Activated CD4-positive, CD25-positive, alpha-beta regulatory T cell treated with anti-CD3 and anti-CD28 coated beads, Interleukin-2, amount 50 U/mL, for 72 hours (primary cell): ENCODE measurements at places on chromosomes 3 and 15.

DNA sequence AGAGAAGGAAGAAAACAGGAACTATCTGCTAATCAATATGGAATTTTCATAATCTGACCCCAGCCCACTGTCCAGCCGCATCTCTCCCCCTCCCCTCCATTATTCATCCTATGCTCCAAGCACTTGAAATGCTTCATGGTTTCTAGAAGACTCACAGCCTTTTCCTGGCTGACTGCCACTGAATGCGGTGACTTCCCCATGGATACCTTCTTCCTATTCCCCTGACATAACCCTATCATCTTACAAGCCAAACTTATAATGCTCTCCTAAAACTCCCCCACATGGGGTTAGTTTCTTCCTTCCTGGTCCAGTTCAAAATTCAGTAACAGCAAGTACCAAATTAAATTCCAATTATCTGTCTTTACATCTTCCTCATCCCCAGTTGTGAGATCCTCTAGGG lies 31.2 kb upstream of the PTX3 start:
- DNase-seq, result no peak

DNA sequence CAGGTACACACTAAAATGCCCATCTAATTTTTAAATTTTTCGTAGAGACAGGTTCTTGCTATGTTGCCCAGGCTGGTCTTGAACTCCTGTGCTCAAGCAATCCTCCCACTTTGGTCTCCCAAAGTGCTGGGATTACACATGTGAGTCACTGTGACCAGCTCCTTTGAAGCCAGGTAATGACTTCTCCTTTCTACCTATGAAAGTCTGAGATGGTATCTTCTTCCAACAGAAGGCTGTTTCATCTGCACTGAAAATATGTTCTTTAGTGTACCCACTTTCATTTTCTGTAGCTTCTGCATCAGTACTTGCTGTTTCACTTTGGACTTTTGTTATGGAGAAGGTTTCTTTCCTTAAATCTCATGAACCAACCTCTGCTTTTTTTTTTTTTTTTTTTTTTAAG lies 8.8 kb downstream of the OIP5 start:
- DNase-seq, result no peak

DNA sequence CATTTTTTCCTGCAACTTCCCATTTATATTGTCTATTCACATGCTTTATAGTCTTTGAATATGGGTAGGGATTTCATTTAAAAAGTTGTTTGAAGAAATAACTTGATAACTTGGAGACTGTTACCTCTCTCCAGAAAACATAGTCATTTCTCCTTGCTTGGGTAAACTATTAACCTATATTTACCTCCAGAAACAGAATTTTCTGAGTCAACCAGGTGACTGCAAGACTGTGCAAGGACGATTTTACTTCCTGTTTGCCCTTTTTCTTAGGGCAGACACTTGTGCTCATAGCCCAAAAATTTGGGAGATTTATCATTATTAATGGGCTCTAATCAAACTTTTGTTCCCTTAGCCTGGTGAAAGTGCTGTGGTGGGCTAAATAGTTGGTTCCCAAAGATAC lies 14.3 kb upstream of the MOBP start:
- no peak for DNase-seq

GRCh38 chr3:40546816-40547215 lies 22.1 kb downstream of the ZNF621 start:
- DNase-seq, result no peak

DNA sequence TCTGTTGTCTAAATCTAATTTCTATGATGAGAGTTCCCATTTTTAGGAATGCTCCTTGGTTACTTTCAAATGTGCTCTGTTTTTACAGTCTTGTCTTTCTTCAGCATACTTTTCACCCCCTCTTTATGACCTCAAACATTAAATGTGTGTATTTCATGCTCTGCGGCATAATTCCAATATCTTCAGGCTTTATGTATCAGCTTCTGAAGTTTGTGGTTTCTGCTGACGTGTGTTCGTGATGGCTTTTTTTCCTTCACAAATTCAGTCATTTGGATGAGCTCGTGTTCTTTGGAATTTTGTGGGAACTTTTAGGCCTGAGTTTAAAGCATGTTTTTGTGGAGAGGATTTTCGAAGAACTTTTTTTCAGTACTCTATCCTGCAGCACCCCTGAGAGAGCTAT lies 97.7 kb upstream of the CHRNA7 start:
- DNase-seq, result no peak

- DNase-seq, result no peak
Observed at GRCh38 chr15:64502151-64502550, 41.8 kb downstream of the ZNF609 start.

GRCh38 chr15:40252438-40253166 lies 13.7 kb downstream of the PAK6 start:
- DNase-seq, result no peak

DNA sequence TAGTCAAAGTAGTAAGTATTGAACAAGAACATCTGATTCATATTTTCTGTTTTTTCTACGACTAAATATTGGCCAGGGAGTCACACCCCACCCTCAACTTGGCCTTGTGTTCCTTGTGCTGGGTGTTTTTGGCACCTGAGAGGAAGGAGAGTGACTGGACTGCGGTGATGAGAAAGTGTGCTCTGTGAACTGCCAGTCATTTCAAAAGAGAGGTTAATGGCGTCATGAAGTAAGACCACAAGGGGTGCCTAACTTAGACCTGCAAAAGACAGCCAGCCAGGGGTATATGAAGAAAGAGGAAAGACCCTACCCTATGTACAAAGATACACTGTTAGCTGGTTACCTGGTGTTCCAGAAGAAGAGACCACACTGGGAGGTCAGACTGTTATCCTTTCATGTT lies 58.4 kb upstream of the COL8A1 start:
- DNase-seq, result no peak

- no peak for DNase-seq
Observed at GRCh38 chr15:64582202-64582601, 121.8 kb downstream of the ZNF609 start.

DNA sequence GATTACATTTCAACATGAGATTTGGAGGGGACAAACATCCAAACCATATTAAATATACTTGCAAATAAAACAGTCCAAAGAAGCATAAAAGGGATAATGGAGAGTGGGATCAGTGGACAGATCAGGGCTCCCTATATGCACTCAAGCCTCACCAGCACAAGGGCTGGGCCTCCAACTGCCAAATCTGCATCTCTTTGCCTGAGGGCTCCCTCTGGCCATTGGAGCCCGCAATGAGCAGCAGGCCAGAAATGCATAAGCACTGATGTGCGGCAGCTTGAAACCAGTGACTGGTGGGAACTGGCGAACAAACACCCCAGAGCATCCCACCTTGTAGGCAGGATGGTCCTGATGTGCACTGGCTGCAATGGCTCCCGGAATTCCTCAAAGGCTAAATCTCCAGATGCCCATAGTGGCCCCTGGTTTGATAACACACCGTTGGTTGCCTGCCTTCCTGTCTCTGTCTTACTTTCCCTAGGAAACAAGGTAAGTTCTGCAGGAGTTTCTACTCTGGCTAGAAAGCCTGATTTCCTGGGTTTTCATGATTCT lies 55.9 kb upstream of the POMGNT2 start:
- no peak for DNase-seq

DNA sequence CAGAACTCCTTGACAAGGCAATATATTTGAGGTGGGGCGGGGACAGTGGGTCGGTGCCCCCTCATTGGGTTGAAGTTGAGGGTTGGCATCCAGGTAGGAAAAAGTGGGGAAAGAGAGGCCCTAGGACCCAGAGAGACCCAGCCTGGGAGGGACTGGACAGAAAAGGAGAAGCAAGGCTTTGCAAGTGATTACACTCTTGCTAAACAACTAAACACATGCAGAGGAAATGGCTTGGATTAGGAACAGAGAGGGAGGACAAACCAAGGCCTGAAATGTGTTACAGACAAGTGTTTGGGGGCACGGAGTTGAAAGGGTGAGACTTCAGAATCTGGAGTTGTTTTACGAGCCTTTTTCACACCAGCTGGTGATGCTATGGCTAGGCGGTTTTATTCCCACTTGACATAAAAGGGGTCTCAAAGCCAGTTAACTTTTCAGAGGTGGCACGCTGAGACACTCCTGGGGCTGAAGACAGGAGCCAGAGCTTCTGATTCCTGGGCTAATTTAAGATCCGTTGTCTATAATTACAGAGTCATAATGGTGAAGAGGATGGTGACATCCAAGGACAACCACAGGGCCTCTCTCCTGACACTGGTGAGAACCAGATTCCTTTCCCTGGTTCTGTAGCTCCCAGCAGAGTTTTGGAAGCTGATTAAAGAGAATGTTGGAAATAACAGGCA lies 7.7 kb upstream of the KCTD6 start:
- DNase-seq, result no peak

GRCh38 chr3:171508676-171509075 lies 48.5 kb upstream of the TNIK start:
- no peak for DNase-seq

- DNase-seq, result no peak
Observed at GRCh38 chr3:9690451-9691450, 12.9 kb upstream of the CPNE9 start.

GRCh38 chr3:136910697-136911096 lies 47.1 kb upstream of the IL20RB start:
- DNase-seq, result no peak

DNA sequence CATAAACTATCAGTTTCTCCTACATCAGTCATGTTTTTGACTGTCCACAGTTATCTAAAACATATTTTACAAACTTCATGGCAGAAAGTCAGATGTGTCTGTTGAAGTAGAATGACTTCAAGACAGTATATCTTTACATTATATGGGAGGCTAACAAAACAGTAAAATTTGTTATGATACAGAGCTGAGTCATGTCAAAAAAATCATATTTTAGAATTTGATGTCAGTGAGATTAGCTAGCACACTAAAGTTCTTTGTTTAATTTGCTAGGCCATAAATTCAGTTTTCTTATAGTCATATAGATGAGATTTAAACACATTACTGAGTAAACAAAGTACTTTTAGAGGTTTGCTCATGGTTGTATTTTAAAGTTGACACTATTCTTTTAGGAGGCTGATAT lies 80.3 kb upstream of the IGSF10 start:
- no peak for DNase-seq

- DNase-seq, result no peak
Observed at GRCh38 chr3:129526121-129526900, 2.1 kb upstream of the RHO start.

- no peak for DNase-seq
Observed at GRCh38 chr3:124784686-124785382, 54.6 kb downstream of the UMPS start.

DNA sequence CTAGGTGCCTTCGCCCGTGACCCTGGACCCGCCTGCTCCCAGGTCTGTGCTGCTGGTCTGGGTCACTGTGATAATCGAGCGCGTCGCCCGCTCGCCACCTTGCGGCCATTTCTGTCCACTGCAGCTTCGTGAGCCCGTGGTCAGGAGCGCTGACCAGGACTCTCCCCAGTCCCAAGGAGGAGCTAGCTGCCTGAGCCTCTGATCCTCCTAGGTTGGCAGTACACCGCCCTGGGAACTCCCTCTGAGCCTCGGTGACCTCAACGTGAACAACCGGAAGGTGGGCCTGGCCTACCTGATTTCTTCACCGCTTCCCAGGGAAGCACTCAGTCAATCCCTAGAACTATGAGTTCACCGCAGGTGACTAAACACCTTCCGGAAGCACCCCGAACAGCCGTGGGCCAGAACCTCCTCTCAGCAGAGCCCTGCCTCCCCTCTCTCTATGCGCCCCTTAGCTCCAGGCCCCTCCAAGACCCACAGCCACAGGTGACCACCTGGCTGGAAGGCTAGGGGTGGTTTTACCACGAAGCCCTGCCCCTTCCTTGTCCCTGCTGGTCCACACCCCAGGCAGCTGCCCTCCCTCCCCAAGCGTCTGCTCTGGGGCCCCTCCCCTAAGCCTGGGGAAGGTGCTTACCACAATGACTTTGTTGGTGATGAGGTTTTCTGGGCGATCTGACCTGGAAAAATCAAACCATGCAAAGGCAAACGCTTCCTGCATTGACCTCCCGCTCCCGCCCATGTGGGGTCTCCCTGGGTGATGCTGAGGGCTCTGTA lies 9.7 kb downstream of the PLA2G4D start:
- DNase-seq, result peak; percentile 74

DNA sequence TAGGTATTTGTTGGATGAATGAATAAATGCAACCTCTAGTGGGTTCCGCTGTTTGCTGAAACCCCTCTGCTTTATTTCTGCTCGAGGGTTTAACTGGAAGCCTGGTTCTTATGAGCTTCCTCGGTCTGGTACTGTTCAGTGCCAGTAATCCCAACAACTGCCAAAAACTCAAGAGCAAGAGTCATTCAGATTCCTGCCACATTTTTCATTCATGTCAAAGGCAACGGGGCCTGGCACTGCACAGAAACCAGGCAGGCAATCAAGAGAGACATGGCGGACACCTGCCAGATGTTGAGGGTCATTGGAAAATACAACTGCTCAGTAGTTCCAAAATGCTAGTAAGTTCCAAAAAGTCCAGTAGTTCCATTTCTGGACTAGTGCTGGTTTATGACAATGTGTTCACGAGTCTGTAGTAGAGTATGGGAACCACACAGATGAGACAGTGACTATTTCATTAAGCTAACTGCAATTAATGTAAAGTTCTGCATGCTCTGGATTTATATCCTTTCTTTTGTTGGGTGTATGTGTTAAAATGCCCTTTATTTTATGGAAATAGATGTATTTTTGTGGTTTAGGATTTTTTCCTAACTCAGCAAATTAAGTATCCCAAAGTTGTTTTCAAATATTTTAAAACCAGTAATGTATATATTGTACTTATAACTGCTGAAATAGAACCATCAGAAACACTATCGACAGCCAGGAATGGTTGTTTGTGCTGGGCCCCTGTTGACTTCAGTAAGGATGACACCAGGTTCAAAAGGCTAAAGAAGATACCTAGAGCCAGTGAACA lies 22.7 kb upstream of the TMEM41A start:
- DNase-seq, result no peak

DNA sequence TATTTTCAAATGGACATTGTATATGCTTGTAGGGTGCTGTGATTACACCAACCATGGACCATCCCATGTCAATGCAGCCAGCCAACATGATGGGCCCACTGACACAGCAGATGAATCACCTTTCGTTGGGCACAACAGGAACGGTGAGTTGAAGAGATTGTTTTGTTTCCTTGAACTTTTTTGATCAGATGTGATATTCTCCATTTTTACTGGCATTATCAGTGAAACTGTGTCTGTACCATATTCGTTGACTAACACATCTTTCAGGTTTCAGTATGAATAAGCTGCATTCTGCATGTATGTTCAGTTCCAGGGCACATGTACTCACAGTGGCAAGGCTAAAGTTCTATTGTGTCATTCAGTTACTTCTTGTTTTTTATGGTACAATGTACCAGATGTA lies 655.2 kb downstream of the RBMS3 start:
- DNase-seq, result no peak

DNA sequence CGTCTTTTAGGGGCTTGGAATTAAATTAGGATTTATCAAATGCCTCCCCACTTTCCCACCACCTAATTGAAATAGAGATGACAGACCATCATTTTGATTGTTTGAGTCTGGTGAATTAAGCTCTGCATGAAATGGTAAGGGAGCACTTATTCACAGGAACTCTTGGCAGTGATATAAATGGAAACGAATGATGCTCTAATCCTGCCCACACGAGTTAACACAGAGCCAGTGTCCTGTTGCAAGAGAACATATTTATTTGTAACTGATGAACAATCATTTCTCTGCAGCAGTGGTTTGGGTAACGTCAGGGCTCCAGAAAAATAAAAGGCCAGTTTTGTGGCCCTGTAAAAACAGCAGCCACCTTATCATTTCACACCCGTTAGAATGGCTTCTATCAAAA lies 163.3 kb downstream of the FEZF2 start:
- DNase-seq, result no peak

- no peak for DNase-seq
Observed at GRCh38 chr15:96296264-96296663, 34.2 kb upstream of the NR2F2 start.

- DNase-seq, result no peak
Observed at GRCh38 chr15:65413051-65413759, 9.5 kb downstream of the IGDCC4 start.
